Muscle of arm (tissue), 14 donors: ENCODE measurements at places on chromosomes 7 and 10. TPM values are rescaled to one million over a fixed set of nuclear protein-coding genes. Genes with fewer than 3 reads are reported as not detected.

The SHTN1 gene
- polyA plus RNA-seq: not detected

The OR6V1 gene
- polyA plus RNA-seq: not detected

The TEX36 gene
- not detected for polyA plus RNA-seq

The PWWP2B gene
- not detected for polyA plus RNA-seq

The AKR1C8 gene
- polyA plus RNA-seq: not detected

The LBX1 gene
- polyA plus RNA-seq: 7.0 TPM

The NKX2-3 gene
- polyA plus RNA-seq: 0.26 TPM

The PTN gene
- 113 TPM for polyA plus RNA-seq

The VSTM4 gene
- polyA plus RNA-seq: 41.5 TPM

The ACTR3C gene
- polyA plus RNA-seq: 2.0 TPM

The ANKRD61 gene
- polyA plus RNA-seq: 0.76 TPM

The SLC29A4 gene
- polyA plus RNA-seq: 17.5 TPM

DNA sequence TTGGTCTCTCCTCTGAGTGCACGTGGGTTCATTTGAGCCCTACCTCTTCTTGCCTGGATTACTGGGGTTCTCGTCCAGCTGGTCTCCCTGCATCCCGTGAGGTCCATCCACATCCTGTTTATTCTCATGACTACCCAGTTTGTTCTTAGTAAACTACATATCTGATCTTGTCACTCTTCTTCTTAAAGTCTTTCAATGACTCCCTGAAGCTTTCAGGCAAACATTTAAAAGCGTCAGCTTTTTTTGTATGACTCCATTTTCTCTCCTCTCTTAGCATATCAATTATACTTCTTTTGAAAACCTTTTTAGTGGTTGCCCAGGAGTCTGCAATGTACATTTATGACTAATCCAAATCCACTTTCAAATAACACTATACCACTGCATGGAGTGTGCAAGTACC lies 7.5 kb downstream of the SFXN2 start:
- DNase-seq: no peak

GRCh38 chr7:95476072-95476847 lies 9.5 kb upstream of the ASB4 start:
- peak; percentile 41 for DNase-seq

- no peak for DNase-seq
Observed at GRCh38 chr10:114412907-114413797, 8.8 kb upstream of the AFAP1L2 start.

DNA sequence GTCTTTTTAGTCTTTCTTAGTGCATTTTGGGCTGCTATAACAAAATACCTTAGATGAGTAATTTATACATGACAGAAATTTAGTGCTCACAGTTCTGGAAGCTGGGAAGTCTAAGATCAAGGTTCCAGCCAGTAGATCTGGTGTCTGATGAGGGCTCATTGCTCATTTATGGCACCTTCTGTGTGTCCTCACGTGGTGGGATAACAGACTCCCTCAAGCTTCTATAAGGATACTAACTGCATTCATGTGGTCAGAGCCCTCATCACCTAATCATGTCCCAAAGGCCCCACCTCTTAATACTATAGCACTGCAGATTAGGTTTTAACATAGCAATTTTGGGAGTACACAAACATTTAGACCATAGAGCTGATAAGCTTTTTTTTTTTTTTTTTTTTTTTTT lies 80.4 kb downstream of the ZNRF2 start:
- DNase-seq: no peak

DNA sequence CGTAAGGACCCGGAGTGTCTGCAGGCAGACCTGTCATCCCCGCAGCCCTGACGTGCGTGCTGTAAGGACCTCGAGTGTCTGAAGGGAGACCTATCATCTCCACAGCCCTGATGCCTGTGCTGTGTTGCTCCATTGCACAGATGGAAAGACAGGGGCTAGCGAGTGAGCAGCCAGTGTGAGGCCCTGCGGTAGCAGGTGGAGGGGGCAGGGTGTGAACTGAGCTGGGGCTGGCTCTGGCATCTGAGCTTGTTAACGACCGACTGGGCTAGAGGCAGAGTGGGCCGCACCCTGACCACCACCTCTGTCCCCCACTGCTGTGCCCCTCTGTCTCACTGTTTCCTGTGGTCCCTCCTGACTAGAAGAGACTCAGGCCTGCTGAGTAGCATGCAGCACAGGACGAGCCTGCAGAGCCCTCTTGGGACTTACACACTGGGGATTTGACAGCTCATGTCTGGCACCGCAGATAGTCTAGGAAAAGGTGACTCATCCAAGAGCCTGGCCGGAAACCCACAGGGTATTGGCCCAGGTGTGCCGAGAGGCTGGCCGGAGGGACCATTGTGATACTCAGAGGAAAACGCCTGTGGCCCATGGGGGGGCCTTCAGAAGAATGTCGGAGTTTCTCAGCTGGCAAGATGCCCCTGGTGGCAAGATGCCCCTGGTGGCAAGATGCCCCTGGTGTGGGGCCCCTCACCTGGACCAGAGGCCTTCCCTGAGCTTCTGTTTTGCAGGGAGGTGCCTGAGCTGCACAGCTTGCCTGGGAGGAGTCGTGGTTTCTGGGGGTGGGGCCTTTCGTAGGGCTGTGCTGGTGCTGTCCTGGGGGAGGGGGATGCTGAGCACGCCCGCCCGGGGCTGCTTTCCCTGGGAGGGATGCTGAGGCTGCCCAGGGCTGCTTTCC lies 34.3 kb downstream of the INPP5A start:
- no peak for DNase-seq

- no peak for DNase-seq
Observed at GRCh38 chr10:119545310-119545709, 2.8 kb upstream of the RGS10 start.

- no peak for DNase-seq
Observed at GRCh38 chr10:86447432-86447831, 74.2 kb downstream of the WAPL start.

- DNase-seq: peak; percentile 62
Observed at GRCh38 chr10:89347701-89348457, 20.1 kb downstream of the IFIT3 start.

DNA sequence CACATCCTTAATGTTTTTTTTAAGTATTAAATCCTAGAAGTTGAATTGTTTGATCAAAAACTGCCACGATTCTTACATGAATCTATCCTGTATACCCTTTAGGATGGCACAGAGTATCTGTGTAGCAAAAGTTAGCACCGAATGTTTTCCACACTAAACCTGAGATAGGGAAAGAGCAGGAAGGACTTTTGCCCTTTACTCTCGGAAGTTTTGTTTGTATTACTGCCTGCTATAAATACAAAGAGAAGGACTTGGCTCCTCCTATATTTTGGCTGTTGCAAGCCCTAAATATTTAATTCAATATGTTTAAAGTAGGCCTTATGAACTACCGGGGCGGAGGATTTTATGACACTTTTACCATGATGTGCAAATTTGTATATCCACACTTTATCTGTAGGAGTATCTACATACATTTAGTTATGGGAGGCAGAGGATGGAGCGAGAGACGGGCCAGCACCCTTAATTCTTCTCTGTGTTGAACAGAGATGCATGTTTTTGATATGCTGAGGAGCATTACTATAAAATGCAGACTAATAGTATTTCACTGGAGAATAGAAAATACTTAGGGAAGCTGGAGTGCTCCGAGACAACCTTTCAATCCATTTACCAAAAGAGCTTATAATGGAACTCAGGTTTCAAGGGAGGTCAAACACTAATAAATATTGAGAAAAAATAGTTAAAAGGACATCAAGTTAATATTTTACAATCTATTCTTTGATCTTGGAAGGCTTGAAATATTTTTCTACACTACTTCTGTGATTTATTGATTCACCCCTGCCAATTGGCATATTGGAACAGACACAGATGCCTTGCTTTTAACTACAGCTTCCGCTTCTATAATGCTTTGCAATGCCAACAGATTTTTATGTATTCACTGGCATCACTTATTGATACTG lies 97.4 kb downstream of the CHN2 start:
- no peak for DNase-seq

DNA sequence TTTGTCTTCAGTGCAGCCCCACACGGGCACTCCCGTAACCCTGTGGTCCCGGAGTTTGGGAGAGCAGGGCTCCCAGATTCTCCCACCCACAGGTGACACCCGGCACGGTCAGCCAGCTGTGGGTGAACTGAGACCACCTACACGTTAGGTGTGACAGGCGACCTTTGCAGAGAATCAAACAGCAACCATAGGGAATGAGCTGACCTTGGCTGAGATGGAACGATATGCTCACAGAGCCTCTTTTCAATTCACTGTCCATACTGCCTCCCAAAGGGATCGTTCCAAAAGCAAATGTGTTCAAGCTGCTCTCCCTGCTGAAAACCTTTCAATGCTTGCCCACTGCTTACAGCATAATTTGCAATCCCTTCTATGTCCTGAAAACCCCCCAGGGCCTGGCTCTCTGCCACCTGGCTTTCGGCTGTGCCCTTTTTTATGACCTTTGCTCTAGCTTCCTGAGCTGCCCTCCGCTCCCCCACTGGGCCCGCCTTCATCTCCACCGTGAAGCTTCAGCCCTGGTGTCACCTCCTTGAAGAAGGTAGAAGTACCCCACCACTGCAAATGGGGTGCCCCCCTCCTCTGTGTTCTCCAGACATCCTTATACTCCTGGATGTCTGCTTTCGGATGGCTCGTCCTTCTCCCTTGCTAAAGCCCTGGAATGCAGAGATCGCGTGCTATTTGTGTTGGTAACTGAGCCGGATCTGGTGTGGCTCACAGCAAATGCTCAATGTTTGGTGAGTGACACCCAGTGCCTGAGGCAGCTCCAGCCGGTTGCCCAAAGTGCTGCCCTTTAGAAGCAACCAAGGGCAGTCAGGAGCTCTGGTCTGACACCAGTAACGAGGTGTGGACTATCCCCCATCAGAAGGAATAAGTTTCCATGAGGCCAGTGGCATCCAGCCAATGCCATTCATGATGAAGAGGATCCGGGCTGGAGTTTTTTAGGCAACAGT lies 90.4 kb downstream of the KIAA1549 start:
- peak; percentile 51 for DNase-seq

DNA sequence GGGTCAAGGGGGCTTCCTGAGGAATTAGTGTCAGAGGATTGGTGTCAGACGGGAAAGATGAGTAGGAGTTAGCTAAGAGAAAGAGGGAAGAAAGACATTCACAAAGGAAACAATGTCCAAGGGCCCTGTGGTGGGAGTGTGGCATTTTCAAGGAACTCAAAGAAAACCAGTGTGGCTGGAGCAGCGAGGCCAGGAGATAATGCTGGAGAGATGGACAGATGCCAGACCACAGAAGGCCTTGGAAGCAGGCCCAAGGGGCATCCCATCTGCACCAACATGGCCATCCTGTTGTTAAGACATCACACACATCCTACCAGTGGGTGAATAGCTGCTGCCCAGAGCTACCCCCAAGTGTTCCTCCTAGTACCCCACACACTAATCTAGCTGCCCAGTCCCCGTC lies 36.1 kb upstream of the CUL1 start:
- no peak for DNase-seq

DNA sequence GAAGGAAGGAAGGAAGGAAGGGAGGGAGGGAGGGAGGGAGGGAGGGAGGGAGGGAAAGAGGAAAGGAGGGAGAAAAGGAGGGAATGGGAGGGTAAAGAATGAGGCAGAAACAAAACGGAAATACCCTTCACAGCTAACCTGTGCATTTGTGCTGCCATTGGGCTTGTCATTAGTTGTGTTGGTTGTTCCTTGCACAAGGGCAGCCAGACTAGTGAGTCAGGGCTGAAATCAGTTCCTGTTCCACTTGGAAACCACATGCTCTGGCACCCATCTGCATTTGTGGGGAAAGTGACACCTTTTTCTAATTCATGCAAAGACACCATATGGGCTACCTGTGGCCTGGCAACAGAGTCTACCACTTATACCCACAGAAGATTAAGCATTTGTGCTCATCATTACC lies 1004.0 kb upstream of the C7orf33 start:
- no peak for DNase-seq

DNA sequence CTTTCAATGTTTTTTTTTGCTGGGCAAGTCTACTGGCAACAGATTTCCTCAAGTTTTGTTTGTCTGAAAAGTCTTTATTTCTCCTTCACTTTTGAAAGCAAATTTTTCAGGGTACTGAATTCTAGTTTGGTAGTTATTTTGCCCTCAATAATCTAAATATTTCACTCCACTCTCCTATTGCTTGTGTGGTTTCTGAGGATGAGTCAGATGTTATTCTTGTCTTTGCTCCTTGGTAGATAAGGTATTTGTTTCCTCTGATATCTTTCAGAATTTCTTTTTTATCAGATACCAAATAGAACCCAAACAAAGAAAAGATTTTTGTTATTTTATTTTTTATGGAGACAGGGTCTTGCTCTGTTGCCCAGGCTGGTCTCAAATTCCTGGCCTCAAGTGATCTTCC lies 99.2 kb upstream of the MALRD1 start:
- DNase-seq: no peak

DNA sequence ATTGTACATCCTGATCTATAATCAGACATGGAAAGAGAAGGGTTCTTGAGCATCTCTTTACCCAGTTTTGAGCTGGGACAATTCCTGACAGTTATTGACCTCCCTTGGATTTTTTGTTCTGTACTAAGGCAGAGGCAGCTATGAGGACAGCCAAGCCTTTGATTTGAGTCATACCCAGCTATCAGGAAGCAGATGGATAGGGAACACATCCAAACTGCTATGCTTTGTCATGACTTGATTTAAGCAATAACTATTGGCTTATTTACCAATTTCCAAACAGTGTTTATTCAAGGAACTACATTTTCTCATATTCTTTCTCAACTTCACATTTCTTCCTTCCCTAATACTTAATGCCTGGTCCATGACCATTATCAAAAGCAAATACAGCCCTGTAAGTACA lies 396.4 kb upstream of the STEAP1 start:
- no peak for DNase-seq

DNA sequence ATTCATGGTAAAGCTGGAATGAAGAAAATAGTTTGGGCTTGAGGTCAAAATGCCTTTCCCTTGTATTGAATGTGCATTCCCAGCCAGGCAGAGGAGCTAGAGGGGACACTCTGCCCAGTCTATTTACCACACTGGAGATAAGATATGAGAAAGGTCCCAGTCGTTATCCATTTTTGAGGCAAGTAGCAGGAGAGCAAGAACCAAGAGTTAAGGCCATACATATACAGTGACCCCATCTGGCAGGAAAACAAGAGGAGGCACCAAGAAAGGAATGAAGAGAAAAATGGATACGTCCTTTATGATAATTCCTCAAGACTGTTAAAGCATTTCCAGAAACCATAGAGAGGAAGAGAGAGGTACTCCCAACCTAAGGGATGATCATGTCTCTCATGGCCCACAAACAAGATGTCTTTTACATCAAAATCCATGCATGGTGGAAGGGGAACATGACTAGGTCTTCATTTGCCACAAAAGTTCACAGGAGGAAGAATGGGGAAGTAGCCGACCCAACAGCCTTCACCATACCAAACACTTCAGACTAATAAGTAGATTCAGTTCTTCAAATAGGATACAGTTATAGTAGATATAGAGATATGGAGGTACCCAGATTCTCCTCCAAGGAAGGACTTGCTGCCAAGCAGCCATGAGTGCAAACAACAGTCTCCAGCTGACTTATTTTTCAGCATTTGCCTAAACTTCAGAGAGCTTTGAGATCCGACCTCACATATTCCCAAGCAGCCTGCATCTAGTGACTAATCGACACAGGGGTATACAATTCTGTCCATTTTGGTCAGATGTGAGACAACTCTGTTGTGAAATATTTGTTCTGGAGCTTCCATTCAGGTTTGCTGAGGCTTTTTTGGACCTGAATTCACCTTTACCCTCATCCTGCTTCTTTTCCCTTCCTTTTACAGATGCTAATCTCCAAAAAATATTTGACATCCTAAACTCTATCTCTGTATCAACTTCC lies 61.1 kb upstream of the CCDC71L start:
- DNase-seq: no peak
